ENCODE measurements at places on chromosomes 12 and 14.

- DNase-seq = no peak
Measured at GRCh38 chr14:50339178-50339804, 27.2 kb downstream of the DMAC2L start.

DNA sequence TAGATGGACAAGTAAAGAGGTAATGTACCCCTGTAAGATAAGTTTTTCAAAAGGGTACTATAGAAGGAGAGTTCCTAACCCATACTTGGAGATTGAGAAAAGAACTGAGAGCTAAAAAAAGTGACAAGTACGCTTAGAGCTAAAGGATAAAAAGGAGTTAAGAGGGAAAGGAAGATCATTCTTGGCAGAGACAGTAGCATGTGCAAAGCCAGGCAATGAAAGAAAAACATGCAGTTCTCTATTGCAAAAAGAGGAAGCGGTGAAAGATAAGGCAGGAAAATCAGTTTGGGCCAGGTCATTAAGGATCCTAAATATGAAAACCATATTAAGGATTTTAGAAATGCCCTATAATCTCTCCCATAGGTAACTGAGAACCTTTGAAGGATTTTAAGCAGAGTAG, 500.4 kb upstream of the GARIN6 start:
- no peak for DNase-seq

DNA sequence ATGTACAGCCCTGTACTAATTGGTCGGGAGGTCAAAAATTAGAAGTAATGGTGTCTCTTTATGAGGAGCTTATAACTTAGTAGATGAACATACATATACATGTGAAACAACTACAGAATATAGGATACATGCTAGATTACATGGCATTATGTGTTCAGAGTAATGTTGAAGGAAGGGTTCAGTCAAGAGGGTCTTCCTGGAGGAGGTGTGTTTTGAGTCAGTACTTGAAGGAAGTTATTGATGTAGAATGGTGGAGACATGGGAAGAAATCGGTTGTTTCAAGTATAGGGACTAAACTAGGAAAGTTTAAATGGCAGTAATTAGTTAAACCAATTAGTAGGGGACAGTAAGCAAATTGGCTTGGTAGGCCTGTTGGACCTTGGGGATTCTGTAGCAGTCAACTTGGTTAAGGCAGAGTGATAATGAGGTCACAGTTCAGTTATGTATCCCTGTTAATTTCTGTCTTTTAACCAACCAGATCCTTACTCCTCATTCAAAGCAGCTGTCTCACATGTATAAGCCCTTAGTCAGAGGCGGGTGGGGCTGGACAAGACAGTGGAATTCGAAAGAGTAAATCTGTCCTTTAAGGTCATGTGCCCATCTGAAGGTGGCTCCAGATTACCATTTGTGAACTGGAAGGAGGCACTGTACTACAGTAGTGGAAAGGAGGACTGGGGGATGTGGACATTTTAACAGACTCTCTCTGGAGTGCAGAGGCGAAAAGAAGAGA, 3.5 kb upstream of the ANKRD52 start:
- DNase-seq = no peak

- DNase-seq = no peak
Measured at GRCh38 chr14:101076451-101077198, 173.1 kb upstream of the RTL1 start.

DNA sequence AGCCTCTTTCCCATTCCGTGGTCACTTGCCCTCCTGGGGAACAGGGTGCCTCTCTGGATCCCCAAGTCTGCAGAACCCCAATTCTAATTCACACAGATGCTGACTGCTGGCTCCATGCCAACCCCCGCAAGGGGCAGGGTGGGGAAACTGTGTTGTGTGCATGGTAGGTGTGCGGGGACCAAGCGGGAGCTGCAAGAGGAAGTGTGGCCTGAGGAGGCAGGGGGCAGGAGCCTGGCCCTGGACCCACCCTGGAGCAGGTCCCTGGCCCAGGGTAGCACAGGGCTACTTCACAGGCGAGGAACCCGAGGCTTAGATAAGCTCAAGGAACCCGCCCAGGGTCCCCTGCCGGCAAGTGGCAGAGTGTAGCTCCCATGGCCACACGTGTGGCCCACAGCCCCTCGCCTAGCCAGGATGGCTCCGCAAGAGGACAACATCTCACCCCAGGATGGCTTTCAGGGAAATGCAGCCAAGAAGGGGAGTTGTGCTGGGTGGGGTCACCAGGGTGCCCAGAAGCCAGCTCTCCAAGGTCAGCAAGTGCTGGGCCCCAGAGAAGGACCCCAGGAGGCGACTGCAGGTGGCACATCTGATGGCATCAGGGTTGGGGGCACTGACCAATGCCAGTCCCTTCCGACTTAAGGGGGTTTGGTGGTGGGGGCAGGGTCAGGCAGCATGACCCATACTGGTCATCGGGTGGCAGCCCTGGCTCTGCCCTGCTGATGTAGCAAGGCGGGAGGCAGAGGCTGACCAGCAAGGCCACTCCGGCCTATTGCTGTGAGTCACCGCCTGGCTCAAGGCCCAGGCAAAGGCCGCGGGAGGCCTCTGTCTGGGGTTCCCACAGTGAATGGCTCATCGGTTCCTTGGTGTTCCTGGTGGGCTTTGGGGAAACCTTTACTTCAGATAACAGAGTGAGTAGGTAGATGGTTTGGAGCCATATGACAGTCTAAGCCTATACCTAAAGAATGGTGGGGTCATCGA, 37.3 kb upstream of the EML1 start:
- no peak for DNase-seq

DNA sequence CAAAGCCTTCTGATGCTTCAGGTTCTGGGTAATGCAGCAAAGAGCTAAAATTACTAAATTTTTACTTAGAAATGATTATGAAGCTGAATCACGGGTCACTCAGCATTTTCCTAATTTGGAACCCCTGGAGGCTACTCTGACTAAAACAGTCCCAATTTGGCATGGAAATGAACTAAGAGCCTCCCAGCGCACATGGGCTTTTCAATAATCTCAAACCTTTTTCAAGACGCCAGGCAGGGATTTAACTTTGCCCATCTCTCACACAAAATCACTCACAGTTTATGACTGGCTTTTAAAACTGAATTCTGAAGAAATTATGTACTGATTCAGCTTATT, 68.3 kb downstream of the LLPH start:
- no peak for DNase-seq

- no peak for DNase-seq
Measured at GRCh38 chr12:55585817-55586216, 13.5 kb downstream of the OR2AP1 start.

DNA sequence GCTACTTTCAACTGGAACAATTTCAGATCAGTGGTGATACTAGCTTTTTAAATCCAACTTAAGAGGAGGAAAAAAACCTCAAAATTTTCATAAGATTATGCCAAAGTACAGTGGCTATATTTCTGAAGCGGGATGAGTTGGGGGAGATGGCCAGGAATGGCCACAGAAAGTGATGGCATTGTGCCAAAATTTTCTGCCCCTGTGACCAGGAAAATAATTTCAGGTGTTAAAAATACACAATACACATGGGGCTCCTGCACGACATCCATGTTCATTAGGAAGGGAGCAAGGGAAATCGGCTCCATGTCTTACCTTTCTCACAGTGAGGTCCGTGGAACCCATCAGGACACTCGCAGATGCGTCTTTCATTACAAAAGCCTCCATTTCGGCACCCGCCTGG, 53.7 kb downstream of the WIF1 start:
- no peak for DNase-seq

DNA sequence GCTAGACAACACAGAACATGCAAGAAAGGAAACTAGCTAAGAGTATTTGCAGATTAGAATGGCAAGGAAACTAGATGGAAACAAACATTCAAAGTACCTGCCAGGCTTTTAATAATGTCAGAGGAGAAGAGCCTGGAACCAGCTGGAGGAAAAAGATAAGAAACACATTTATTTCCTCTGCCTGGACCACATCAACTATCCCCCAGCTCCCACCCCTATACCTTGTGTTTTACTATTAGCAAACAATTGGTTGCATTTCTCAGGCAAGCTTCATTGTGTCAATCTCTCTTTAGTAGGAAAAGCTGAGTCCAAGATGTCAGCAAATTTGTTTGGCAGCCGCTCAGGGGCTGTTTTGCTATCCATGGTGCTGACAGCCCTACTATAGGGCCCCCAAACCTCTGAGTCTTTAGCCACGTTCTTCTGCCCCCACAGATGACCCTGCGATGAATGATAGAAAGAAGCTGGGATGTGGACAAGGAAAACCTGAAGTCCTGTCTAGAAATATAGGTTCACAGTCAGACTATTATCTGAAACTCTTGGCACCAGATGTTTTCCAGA, 11.6 kb upstream of the SYNDIG1L start:
- no peak for DNase-seq

GRCh38 chr12:124493809-124494750, 73.3 kb downstream of the NCOR2 start:
- DNase-seq = no peak

GRCh38 chr14:95523815-95524448, 7.5 kb upstream of the SYNE3 start:
- no peak for DNase-seq

- DNase-seq = no peak
Measured at GRCh38 chr12:32502693-32503502, 103.5 kb downstream of the FGD4 start.

- no peak for DNase-seq
Measured at GRCh38 chr14:80278293-80279023, 67.2 kb upstream of the DIO2 start.

DNA sequence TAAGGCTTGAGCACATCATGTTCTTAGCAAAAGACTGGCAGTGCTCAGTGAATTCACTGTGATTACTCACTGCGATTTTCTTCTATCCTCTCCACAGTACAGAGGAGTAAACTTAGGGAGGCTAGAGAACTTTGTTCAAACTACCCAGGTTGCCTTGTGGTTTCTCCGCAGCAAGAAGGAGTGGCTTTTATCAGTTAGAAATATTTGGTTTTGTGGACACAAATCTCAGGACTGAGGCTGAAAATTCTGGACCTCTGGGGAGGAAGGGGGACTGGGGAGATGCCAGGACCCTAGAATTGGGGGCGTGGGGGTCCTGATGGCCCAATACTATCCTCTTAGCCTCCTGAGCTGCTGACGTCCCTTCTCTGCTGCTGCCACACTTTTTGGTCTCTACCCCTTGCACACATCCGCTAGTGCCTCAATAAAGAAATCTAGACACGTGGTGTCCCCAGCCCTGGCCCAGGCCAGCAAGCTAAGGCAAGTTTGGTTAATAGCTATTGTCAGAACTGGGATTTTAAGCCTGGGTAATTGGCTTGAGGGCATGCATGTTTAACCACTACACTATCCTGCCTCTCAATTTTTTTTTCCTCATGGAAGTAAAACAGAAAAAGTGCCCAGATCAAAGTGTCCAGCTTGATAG, 842 bp downstream of the OAS2 start:
- no peak for DNase-seq

- no peak for DNase-seq
Measured at GRCh38 chr12:128969480-128970055, 116.3 kb downstream of the GLT1D1 start.

DNA sequence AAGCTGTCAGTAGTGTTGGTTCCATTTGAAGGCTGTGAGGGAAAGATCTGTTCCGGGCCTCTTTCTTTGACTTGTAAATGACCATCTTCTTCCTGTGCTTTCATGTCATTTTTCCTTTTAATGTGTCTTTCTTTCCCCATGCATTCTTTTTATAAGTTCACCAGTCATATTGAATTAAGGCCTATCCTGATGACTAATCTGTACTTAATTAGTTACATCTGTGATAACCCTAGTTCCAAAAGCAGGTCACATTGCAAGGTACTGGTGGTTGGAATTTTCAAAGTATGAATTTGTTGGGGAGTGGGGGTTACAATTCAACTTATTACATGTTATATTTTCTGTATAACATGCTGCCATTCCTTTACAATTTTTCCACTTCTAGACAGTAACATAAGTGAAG, 1642.1 kb upstream of the FLRT2 start:
- no peak for DNase-seq

- no peak for DNase-seq
Measured at GRCh38 chr14:30798516-30798915, 75.8 kb upstream of the COCH start.

DNA sequence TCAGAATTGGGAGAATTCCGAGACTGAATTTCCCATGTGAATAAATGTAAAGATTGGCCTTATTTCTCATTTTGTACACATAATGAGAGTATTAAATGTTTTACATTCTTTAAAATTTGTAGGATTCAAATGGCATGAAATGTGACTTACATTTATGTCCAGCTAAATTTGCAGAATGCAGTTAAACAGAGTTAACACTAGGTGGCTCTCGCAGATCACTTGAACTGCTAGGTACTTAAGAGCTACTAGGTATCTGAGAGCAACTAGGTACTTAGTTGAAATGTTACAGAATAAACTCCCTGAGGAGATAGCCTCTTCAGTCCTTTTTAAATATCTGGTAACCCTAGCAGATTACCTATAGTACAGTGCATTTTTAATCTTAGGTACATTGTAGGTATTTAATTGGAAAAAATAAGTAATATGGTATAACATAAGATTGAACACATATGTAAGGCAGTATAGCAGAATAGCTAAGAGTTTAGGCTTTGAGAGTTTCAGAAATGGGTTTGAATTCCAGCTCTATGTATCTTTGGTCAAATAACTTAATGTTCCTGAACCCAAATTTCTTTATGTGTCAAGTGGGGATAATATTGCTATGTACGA, 73.8 kb downstream of the KIAA0586 start:
- DNase-seq = no peak

GRCh38 chr14:36303960-36304359, 16.5 kb downstream of the MBIP start:
- no peak for DNase-seq

GRCh38 chr12:110821917-110822316, 24.9 kb upstream of the CCDC63 start:
- DNase-seq = no peak
